ENCODE measurements at places on chromosomes 3 and 15. TPM values are rescaled to one million over a fixed set of nuclear protein-coding genes. Genes with fewer than 3 reads are reported as not detected.

The GRK7 gene
- 0.18 TPM for polyA plus RNA-seq

DNA sequence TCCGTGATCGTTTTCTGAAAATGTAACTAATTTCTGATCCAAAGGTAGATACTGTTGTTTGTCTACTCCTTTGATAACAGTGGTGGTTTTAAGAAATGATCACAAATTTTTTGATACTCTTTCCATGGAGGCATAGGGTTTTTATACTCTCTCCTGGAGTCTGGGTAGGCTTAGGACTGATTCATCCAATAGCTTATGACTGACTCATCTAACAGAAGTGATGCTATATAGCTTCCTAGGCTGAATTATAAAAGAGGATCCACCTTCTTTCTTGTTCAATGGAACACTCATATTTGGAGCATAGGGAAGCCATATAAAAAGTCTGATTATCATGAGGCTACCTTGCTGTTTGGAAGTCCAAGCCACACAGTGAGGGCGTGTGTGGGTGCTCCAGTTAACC, 84.3 kb downstream of the CHST2 start:
- no peak for DNase-seq

The DUOX2 gene
- polyA plus RNA-seq, result 0.03 TPM

DNA sequence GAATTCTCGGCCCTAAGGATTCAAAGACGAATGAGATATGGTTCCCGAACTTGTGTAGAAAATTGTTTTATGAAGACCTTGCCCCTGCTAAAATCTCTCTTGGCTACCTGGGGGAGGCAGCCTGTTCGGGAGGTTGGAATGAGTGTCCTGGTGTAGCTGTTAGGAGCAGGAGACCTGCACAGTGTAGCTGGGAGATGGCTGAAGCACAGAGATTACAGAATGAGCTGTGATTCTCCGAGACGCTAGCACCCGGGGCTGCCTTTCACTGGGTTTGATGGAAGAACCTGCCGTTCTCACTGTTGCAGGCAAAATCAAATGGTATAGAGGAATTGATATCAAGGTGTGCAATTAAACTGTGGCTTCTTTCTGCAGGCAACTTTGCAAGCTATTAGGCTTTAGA, 68.0 kb downstream of the TRAK1 start:
- DNase-seq, result no peak

DNA sequence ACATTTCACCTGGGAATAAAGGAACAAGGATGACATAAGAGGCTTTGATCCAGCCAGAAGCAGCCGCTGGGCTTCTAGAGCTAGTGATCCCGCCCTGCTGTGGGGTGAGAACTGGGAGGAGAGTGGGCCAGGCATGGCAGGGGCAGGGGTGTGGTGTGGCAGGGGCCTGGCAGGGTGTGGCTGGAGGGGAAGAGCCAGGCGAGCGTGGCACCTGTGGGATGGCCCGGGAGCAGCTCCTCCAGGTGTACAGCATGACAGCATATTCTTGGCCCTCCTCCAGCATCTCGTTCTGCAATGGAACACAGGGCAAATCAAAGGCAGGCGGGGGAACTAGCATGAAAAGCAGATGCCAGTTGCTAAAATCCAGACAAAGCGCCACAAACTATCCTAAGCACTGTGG, 35.5 kb downstream of the CYFIP1 start:
- DNase-seq, result no peak

The BTLA gene
- 0.83 TPM for polyA plus RNA-seq

- DNase-seq, result no peak
These were observed 427.4 kb downstream of the LPP start for GRCh38 chr3:188581365-188581764.

DNA sequence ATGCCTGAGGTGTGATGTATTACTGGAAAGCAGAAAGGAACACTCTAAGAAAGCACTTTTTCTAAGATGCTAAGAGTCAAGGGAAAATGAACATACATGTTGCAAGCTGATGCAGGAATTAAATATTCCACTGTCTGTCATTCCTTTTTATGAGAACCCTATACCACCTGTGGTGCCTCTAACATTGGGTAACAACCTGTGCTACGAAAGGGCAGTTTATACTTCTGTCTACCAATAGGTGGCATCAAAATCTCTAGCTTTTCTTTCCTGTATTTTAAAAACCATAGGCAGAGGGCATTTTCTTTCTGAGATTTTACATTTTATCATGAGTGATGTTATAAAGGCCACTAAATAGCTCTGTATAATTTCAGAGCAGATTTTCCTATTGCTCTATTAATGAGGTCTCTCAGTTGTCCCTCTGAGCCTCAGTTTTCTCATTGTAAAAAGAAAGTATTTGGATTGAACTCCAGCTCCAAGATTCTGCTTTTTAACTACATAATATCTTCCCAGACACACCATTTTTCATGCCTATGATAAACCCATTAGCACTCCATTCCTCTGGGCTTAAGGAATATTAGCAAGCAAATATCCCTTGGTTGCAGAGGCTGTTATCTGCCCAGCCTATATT, 3.5 kb upstream of the CPNE4 start:
- DNase-seq, result no peak

- DNase-seq, result no peak
These were observed 20.3 kb upstream of the BMF start for GRCh38 chr15:40128766-40129660.

The GPR171 gene
- not detected for polyA plus RNA-seq

The LDHAL6B gene
- polyA plus RNA-seq, result 0.23 TPM

The C3orf22 gene
- polyA plus RNA-seq, result 0.10 TPM

- DNase-seq, result no peak
These were observed 99.0 kb upstream of the LIPC start for GRCh38 chr15:58332676-58333400.

GRCh38 chr3:17605032-17605431, 137.4 kb downstream of the TBC1D5 start:
- DNase-seq, result no peak

DNA sequence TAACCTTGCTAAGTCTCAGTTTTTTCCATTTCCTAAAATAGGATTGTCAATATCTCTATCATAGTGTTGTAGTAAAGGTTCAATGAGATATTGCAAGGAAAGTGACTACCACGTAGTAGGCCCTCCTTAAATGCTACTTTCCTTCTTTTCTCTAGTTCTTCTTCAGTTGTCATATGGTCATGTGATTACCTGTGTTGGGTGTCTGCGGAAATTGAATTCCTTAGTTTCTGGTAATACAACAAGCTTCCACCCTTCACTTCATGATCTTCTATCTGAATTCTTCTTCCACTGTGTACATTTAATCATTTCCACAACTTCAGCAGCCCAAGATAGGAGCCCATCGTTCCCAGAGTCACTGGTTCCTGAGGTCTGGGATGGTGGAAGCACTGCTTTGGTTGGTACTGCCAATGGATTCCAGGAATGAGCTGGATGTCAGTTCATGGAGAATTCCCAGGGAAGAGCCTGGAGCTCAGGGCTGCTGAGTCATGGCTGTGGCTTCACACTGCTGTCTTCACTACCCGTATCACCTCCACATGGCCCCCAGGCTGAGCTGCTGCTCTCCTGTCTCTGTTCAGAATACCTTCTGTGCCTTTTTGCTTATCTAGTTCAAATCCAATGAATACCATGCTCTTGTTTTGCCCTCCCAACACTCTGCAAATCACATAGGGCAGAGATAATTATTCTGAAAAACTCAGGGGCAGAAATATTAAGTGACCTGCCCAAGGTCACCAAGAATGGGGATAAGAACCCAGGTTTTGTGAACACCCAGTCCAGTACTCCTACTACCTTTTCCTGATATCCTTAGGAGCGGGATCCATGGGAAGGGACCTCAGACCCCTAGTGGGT, 98.6 kb downstream of the RPL39L start:
- DNase-seq, result no peak

The SUMF1 gene
- 44.0 TPM for polyA plus RNA-seq
